ENCODE measurements at places on chromosomes 16 and 17.

DNA sequence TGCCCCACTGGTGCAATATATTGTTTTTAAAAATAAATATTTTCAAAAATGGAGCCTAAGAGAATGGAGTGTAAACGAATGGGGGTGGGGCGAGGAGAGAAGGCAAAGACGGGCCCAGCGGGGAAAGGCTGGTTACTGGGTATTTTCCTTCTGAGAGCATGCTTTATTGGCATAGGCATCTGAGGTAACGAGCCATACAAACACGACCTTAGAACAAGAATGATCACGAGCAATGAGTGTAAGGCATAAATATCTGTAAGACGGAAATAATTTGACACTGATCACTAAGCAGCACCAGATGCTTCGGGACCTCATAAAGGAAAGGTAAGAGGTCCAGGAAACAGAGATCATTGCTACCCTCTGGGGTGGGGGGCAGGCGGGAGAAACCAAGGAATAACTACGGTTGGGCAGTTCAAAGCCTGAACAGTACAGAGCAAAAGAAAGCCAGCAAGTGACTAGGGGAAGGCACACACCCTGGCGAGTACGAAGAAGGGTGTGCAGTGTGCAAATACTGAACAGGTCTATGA, 959 bp downstream of the SSH2 start:
- peak; percentile 71 for DNase-seq

DNA sequence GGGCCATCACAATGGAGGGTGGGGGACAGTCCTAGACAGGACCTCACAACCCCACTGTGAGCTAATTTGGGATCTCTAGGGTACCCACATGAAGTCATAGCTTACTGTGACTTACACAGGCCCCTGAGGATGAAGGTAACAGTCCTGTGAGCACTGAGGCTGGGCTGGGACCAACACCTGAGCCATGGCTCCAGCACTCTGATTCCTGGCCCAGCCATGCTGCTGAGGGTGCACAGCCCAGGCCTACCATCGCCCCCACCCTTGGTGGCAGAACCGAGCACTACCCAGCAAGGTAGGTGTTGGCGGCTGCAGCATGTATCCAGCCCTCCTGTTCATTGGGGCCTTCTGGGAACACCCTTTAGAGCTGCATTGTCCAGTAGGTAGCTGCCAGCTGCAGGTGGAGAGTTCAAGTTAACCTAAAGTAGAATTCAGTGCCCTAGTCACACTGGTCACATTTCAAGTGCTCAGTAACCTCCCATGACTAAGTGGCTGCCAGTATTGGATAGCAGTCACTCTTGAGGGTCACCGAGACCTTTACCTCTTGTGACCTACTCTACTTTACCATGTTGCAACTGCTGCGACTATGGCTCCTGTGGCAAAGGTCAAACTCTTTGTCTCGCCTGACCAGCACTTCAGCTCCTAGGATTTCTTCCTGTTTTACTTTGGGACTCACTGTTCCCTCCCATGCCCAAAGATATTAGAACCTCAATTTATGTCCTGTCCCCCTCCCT, 11.6 kb downstream of the AKAP1 start:
- no peak for DNase-seq

DNA sequence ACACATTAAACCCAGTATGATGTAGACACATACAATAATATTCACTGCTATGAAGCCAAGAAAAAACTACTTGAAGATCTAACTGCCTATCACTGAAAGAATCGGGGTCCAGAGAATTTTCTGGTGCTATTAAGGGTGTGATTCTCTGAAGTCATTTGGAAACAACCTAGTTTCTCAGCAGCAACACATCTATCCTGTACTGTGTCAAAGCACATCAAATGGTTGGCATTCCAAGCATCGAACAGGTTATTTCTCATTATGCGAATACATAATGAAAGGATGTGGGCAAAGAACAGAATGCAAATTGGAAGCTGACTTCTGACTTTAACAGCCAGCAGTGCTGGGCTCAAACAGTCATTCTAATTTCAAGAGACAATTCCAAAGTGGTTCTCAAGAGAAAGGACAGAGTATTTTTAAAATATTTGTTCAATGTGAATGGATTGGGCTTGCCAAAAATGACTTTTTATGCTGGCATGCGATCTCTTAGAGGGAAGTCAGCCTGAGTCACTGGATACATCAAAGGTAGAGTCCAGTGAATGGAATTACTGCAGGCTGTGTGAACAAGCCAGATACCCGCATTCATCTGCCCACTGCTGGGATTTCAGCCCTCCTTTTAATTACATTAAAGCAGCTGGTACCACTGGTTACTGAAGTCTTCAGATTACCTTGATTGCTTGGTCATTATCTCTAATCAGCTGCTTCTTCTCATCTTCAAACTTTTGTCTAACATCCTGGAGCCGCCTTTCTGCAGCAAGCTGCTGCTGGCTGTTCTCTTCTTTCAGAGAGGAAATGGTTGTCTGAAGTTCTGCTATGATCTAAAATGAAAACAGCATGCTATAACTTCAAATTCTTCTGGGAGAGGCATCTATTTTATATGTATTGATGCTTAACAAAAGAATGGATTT, 181.2 kb upstream of the AXIN2 start:
- no peak for DNase-seq

DNA sequence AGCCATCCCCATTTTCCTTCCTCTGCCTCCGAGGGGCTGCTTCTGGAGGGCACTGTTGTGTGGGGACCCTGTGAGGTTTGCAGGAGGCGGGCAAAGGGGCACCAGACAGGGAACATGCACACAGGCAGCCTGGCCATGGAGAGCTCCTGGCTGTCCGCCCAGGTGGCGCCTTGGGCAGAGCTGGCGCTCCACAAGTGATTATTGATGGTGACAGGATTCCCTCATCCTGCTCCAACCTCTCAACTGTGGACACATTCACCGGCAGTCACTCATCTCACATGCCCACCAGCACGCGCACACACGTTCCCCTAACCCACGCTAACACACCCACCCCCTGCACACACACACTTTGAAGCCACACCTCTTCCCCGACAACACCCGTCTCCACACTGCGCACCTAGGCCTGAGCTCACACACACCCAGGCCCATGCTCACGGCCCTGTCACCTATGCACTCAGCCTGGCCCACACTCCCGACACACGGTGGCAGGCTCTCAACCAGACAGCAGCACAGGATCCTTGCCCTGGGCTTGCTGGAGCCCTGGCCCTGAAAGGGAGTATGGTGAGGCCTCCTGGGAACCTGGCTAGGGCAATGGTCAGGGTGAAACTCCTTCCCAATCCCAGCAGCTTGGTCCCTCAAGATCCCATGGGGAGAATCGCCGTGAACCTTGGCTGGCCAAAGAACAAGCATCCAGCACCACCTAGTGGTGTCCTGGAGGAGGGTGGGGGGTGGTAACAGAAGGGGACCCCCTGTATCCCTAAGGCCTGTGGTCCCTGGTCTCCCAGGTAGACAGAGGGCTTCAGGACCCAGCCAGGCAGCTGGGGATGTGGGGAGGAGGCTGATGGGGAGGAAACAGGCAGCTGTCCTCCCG, 3.6 kb downstream of the PNMT start:
- DNase-seq = no peak

DNA sequence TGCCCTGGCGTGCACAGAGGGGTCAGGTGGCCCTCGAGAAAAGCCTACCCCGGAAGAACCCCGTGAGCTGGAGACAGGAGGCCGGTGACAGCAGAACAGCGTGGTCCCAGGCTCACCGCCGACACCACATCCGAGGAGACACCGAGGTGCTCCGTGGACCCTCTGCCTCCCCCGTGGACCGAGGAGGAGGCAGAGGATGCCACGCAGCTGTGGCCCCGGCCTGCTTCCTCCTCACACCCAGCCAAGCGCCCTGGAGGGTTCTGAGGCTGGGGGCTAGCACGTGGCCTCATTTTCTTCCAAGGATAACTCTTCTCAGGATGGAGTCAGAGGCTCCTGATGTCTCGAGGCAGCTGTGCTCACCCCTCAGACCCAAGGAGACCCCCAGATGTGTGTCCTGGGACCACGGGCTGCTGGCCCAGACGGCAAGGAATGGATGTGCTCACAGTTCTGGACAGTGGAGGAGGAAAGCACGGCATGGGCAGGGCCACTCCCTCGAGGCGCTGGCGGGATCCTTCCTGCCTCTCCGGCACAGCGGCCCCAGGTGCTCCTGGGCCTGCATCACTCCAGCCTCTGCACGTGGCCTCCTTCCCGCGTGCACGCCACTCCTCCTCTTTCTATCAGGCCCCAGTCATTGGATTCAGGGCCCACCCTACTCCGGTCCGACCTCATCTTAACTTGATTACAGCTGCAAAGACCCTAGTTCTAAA, 4.4 kb upstream of the PVALEF start:
- no peak for DNase-seq

DNA sequence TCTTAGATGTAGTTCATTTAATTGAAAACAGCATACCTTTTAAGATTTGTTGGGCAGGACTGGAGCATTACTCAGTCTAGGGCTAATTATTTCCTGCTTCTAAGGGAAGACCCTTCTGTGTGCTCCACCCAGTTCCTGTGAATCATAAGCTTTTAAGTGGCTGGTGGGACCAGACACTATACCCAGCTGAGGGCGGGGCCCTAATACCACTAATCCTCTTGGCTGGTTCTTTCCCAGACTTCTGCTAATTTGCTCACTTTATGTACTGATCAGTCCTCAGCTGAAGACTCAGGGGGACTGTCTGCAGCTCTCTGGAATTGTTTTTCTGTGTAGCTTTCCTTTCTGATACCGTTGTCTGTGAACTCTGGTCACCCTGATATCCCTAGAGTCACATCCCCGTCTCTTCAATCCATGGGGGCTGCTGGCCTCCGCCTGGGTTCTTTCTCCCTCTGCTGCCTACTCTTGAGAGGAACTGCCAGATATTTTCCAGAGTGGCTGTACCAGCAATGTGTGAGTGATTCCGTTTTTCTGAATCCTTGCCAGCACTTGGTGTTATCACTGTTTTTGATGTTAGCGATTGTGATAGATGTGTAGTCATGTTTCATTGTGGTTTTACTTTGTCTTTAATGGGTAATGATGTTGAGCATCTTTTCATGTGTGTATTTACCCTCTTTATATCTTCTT, 35.1 kb downstream of the MFSD11 start:
- DNase-seq = no peak
